Stimulated activated CD8-positive, alpha-beta memory T cell treated with anti-CD3 and anti-CD28 coated beads, Interleukin-12 subunit alpha, Interleukin-12 subunit beta, amount 100 ng/mL, for 4 hours (primary cell): ENCODE measurements at places on chromosomes 11 and 22.

- DNase-seq, result peak; percentile 19
Measured at GRCh38 chr22:41619979-41620588, 759 bp downstream of the DESI1 start.

GRCh38 chr22:22403771-22404170 is 104.8 kb downstream of the ZNF280B start:
- no peak for DNase-seq

DNA sequence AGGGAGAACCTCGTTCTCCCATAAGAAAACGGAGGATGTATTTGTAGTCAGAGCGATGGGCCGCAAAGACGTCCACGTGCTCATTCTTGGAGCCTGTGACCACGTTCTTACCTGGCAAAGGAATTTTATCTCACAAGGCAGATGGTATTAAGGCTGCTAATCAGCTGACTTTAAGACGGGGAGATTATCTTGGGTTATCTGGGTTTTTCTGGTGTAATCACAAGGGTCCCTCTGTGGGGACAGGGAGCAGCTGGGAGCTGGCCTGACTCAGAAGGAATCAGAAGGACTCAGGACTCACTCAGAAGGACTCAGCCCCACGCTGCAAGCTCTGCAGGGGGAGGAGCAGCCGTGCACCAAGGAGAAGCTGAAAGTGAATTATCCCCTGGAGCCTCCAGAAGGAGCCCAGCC is 7.5 kb upstream of the SIGIRR start:
- DNase-seq, result no peak

DNA sequence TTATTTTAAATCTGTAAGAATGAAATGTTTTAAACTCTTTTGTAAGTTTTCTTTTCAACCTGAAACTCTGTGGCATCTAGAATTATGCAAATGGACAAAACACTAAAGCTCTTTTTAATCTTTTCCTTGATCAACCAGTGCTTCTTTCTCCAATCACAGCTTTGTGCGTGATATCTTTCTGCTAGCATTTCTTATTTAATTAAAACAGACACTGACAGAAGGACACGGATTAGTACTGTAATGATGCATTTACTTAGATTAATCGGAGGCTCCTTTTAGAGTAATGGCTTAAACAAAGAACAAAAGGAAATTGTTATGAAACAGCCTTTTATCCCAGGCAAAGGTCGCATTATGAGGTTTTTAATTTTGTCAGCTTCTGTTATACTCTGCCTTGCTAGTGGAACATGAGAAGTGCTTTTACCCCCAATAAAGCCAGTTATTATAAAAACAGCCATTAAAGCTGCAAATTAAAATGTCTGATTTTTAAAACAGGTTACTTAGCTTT is 48.5 kb upstream of the SOX6 start:
- DNase-seq, result no peak

GRCh38 chr11:102806296-102806695 is 8.3 kb upstream of the MMP1 start:
- no peak for DNase-seq

DNA sequence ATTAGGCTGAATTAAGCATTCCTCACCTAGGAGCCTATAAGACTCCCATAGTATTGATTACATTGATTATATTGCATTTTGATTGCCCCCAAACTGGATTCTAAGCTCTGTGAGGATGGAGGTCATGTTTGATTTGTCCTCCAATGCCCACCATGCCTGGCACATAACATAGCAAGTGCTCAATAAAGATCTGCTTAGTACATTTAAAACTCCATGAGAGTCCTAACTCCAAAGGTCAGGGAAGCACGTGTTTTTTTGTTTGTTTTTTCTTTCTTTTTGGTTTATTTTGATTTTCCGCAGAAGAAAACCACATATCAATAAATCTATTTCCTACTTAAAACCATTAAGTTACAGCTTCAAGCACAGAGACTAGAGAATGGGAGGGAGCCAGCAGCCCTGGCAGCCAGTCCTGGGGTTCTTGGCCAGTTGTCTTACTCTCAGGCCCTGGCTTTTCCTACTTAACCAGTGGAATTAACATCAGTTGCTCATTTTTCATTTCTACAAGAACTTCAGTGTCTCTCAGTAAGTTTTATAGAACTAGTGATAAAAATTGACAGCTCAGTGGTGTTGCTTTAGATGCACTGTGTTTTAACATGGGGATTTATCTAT is 429.9 kb upstream of the CCDC90B start:
- DNase-seq, result no peak

- DNase-seq, result no peak
Measured at GRCh38 chr11:121295246-121296029, 2.9 kb downstream of the SC5D start.

DNA sequence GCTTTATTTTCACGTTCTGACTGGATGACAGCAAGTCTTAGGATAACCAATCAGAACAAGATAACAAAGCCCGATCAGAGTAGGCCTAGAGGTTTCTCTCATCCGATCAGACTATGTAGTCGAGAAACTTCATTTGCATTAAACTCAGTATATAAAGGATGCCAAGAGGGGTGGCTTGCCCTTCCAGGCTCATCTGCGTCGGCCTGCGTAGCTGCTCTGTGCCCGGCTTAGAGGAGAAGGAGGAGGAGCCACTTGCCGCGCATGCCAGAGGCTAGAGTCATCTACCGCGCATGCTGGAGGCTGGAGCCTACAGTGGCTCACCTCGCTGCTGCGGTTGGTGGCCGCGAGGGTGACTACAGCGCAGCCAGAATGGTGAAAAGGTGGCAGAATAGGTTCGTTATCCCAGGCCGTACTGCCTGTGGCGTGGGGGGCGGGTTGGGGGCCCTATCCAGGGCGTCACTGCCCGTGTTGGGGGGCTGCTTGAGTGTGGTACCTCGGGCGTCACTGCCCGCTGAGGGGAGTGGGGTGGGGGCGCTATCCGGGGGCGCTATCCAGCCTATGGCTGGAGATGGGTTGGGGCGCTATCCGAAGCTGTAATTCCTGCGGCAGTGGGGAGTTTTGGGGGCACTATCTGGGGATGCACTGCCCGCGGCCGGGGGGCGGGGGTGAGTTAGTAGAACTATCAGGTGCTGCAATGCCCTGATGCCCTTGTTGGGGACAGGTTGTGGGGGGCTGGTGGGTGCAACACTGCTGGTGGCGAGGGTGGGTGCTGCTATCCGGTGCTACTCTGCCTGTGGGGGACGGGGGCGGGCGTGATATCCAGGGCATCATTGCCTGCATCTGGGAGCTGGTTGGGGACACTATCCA is at the start of gene RFPL2:
RFPL2 (minus strand) TSS at position 218 of the 867 bp plus-strand sequence. CDS start 2,622 bp downstream, outside the sequence.
- DNase-seq, result no peak

DNA sequence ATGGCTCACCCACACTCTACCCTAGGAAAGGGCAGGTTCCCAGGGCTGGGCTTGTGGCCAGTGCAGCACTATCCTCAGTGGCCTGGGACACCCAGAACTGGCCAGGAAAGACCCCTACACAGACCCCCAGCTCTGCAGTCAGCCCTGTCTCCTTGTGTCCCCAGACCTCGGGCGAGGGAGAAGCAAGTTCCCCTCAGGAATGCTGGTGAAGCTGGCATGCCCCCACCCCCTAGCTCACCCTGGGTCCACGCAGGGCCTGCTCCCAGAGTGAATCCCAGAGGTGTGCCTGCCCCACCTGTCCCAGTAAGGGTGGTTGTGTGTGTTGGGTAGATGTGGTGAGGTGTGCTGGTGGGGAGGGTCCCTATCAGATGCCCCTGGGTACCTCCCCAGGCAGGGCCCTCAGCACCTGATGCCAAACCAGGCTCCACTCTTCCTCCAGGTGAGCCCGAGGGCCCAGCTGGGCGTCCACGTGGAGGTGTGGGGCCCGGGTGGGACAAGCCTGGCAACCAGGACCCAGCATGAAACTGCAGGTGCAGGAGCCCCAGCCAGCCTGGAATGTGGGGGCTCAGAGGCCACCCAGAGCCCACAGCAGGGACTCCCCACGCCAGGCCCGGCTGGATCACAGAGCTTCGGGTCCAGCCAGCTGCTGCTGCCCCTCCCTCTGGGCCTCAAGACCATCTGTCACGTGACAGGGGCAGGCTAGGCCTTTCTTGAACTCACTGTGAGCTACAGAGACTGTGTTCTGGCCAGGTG is 48.4 kb upstream of the KCNQ1OT1 start:
- DNase-seq, result no peak

- DNase-seq, result no peak
Measured at GRCh38 chr11:46551261-46551660, 42.6 kb downstream of the AMBRA1 start.

DNA sequence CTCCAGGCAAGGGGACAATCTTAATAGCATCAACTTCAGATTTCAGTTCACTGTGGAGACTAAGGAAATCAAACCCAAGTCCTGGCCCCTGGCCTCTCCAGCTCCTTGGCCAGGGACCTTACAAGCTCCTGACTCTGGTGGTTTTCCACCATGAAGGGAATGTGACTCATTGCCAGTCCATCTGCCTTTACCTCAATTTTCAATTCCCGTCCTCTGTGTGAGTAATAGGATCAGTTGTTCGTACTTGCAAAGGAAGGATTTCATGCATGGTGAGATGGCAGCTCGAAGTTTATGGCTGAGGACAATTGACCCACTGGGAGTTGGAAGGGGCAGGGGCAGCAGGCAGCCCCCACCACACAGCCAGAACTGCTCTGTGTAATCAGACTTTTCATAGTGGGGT is 42.5 kb downstream of the INSC start:
- DNase-seq, result no peak

GRCh38 chr22:47195484-47196165 is 433.2 kb downstream of the TBC1D22A start:
- DNase-seq, result no peak

- DNase-seq, result no peak
Measured at GRCh38 chr22:47126344-47126811, 363.9 kb downstream of the TBC1D22A start.

DNA sequence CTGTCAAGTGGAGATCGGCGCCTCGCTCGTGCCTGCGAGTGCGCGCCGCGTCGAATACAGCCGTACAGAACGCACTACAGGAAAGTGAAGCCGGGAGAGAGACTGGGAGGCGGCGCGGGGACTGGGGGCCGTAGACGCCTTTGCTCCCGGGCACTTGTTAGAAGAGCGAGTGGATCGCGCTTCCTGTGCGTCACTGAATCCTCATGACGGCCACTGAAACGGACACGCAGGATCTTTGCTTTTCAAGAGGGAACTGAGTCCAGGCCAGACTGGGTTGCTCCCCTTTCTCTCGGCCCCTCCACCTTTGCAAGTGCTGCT is 314 bp downstream of the RIC8A start:
- no peak for DNase-seq

DNA sequence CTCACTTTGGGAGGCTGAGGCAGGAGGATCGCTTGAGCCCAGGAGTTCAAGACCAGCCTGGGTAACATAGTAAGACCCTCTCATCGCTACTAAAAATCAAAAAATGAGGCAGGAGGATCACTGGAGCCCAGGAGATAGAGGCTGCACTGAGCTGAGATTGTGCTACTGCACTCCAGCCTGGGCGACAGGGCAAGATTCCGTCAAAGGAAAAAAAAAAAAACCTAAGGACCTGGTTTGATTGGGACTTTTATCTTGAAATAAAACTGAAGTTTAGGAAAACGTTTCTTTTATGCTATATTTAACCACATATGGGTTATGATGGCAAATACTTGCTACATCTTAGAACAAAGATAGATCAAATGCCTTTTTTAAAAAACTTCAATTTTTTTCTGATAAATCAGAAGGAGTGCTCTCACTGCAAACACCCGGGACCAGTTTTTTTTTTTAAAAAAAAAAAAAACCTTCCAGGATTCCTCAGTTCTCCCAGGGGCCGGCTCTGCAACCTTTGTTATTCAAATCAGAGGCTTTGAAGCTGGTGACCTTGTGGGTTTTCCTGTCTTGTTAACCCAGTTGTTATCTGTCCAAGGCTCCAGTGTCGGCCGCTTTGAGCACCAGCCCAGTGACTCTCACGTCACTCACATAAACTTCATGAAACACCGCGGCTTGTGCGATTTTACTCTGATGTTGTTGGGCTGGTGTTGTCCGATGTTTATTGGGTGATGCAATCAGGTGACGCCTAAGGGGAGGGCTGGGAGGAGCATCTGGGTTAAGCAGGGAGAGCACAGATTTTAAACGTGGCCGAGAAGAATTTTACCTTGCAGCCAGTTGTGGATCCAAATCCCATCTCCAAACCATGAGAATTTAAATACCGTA is 24.7 kb upstream of the SLC22A12 start:
- no peak for DNase-seq

- no peak for DNase-seq
Measured at GRCh38 chr11:45641961-45642360, 23.5 kb downstream of the CHST1 start.

- no peak for DNase-seq
Measured at GRCh38 chr11:105334025-105334714, 194.6 kb upstream of the CARD18 start.

- no peak for DNase-seq
Measured at GRCh38 chr11:2789331-2789730, 89.5 kb upstream of the KCNQ1OT1 start.

GRCh38 chr22:26597026-26597425 is 7.1 kb upstream of the TPST2 start:
- no peak for DNase-seq

DNA sequence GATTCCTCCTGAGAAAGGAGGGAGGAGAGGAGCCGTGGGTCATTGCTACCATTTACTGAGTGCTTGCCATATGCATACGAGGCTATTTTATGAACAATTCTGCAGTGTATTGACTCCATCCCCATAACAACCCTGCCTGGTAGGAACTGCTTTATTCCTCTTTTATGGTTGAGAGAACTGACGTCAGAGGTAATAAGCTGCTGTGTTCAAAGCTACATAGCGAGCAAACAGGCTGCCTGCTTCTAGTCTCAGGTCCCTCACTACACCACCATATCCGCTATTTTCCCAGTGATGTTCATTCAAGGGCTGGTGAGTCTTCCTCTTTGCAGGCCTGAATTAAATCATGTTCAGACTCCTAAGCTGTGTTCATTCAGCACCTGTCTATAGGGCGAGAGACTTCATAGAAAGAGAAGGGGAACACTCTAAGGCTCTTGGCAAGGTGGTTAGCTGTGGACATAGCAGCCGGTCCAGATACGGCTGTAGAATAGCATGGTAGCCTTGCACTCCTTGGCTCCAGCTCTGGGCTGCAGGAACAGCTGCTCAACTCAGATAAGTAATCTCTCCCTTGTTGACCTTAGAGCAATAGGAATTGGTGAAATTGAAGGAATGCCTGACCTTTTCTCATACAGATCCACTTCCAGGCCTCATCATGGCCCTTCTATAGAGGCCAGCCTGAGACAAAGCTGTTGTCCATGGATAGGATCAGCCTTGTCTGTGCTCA is 82.6 kb downstream of the MICAL2 start:
- no peak for DNase-seq

GRCh38 chr11:102457865-102458264 is 5.3 kb upstream of the TMEM123 start:
- no peak for DNase-seq

GRCh38 chr11:127651888-127652221 is 651.3 kb upstream of the KIRREL3 start:
- no peak for DNase-seq

DNA sequence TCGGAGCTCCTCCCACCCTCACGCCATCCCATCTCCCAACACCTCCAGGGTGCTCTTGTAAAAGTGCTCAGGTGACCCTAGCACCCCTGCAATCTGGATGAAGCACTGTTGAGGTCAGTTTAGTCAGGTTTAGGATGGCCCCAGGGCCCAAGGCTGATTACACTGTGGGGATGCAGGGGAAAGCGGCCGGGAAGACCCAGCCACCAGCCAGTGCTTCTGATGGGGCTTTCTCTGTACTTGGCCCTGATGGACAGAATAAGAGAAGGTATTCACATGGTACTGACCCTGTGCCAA is 28.7 kb downstream of the TPBGL start:
- no peak for DNase-seq
